Panc1 (cell line): ENCODE measurements at places on chromosomes 6 and 20. TPM values are rescaled to one million over a fixed set of nuclear protein-coding genes. Genes with fewer than 3 reads are reported as not detected.

DNA sequence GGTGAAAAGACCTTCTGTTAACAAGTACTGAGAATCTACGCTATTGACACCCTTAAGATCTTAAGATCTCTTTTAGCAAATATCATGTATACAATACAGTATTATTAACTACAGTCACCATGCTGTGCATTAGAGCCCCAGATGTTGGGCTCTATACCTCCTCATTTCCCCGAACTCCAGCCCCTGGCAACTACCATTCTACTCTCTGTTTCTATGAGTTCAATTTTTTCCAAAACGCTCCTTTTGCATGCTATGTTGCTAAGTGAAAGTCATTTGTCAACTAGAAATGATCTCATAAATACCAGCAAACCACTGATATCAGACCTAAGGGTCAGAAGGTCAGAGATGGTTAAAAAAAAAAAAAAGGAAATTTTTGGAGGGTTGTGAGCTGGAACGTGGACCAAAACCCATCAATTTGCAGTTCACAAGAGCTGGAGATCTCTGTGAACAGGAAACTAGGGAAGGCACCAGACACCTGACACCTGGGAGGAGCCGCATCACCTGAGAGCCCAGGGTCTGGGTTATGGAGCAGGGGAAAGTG, 122.0 kb upstream of the KCNK16 start:
- no peak overlapping the region for H3K4me3 ChIP-seq
- H3K36me3 ChIP-seq, result no peaks in the 10 kb centered on the region
- no peaks in the 10 kb centered on the region for H3K27me3 ChIP-seq
- no peak overlapping the region for H3K27ac ChIP-seq
- no peaks in the 10 kb centered on the region for H3K4me1 ChIP-seq
- DNase-seq, result no peak

GRCh38 chr20:62875419-62876361, 14.1 kb upstream of the TCFL5 start:
- peaks cover 45% of the 10 kb centered on the region for H3K4me1 ChIP-seq
- no peaks in the 10 kb centered on the region for H3K36me3 ChIP-seq
- H3K4me3 ChIP-seq, result no peak overlapping the region

RSPH9 gene
- 0.28 TPM for total RNA-seq

- DNase-seq, result no peak
- no peaks in the 10 kb centered on the region for H3K36me3 ChIP-seq
- H3K4me3 ChIP-seq, result no peak overlapping the region
- peaks cover 7% of the 10 kb centered on the region; the same call in 1 of the 2 replicates for H3K27me3 ChIP-seq
- no peaks in the 10 kb centered on the region for H3K4me1 ChIP-seq
These were observed 4.6 kb upstream of the CPXM1 start for GRCh38 chr20:2804852-2805688.

DNA sequence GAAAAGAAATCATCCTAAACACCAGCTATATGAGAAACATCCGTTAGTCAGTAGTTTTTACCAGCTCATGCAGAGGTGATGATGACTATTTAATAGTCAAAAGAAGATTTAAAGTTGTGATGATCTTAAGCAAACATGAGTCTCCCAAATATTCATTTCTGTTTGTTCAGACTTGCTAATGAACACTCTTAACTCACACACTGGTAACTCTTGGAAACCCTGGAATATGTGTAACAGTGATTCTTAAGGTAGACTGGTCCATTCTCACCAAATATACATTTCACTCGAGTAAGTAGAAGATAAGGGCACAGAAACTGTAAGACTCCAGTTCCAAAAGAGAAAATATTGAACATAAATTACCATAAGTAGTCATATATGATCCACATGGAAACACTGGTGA, 29.1 kb downstream of the RSPO3 start:
- peaks cover 9% of the 10 kb centered on the region; the same call in 1 of the 2 replicates for H3K27me3 ChIP-seq
- no peak for DNase-seq
- H3K4me1 ChIP-seq, result no peaks in the 10 kb centered on the region

GRCh38 chr20:20823476-20823881, 111.0 kb upstream of the RALGAPA2 start:
- peaks cover 5% of the 10 kb centered on the region; the same call in 1 of the 2 replicates for H3K27me3 ChIP-seq
- DNase-seq, result no peak
- H3K27ac ChIP-seq, result no peak overlapping the region
- no peaks in the 10 kb centered on the region for H3K36me3 ChIP-seq
- H3K4me3 ChIP-seq, result no peak overlapping the region

GRCh38 chr6:112659912-112660311, 312.8 kb downstream of the RFPL4B start:
- no peaks in the 10 kb centered on the region for H3K36me3 ChIP-seq
- no peak overlapping the region for H3K4me3 ChIP-seq
- DNase-seq, result no peak
- no peaks in the 10 kb centered on the region for H3K4me1 ChIP-seq
- H3K27ac ChIP-seq, result no peak overlapping the region

MYH7B gene
- 0.59 TPM for total RNA-seq

TSBP1 gene
- total RNA-seq, result not detected

- no peaks in the 10 kb centered on the region for H3K36me3 ChIP-seq
- no peak overlapping the region for H3K27ac ChIP-seq
- H3K4me1 ChIP-seq, result no peaks in the 10 kb centered on the region
- no peak for DNase-seq
- H3K27me3 ChIP-seq, result no peaks in the 10 kb centered on the region
These were observed 270.3 kb downstream of the NKAIN2 start for GRCh38 chr6:124073820-124074587.

- H3K4me1 ChIP-seq, result no peaks in the 10 kb centered on the region
- H3K36me3 ChIP-seq, result no peaks in the 10 kb centered on the region
- no peak overlapping the region for H3K4me3 ChIP-seq
- DNase-seq, result no peak
- H3K27me3 ChIP-seq, result no peaks in the 10 kb centered on the region
These were observed 21.5 kb downstream of the COL9A3 start for GRCh38 chr20:62838128-62838891.

KCNG1 gene
- total RNA-seq, result 7.4 TPM

- H3K4me3 ChIP-seq, result no peak overlapping the region
- H3K4me1 ChIP-seq, result no peaks in the 10 kb centered on the region; the same call in 1 of the 2 replicates
- H3K27ac ChIP-seq, result no peak overlapping the region
- no peaks in the 10 kb centered on the region for H3K36me3 ChIP-seq
- H3K27me3 ChIP-seq, result no peaks in the 10 kb centered on the region; the same call in 1 of the 2 replicates
These were observed 39.3 kb downstream of the KCNK17 start for GRCh38 chr6:39274903-39275302.

DNA sequence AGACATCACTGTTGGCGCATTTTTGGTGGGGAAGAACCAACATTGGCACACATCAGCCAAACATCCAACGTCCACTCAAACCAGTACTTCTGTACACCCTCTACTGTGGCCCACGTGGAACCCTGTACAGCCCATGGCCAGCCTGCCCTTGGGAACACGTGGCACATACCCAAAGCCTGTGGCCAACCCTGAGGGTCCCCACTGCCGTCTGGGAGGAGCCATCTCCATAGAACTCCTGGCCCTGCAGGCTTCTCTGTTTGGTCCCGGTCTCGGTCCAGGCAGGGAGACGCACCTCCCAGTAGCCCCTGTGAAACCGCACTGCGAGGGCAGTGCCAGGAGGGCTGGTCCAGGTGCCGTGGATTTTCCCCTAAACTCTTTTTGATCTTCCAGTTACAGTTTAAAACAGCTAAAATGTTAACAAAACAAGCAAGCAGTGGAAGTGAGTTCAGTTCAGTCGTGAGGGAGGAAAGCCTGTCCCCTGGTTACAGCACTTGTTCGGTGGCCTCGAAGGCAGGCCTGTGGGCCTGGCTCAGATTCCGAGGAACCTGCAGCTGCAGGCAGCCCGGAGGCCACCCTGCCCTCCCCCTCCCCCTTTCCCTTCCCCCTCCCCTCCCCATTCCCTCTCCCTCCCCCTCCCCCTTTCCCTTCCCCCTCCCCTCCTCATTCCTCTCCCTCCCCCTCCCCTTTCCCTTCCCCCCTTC, 233.7 kb downstream of the DLL1 start:
- H3K36me3 ChIP-seq, result no peaks in the 10 kb centered on the region
- no peak overlapping the region for H3K27ac ChIP-seq
- no peaks in the 10 kb centered on the region for H3K27me3 ChIP-seq
- no peak for DNase-seq

- no peak for DNase-seq
- peaks cover 3% of the 10 kb centered on the region; the same call in 1 of the 2 replicates for H3K4me1 ChIP-seq
- 0 out of 2 replicates have a peak, but pooled peaks cover 2% of the 10 kb centered on the region for H3K27me3 ChIP-seq
- H3K4me3 ChIP-seq, result no peak overlapping the region
These were observed 17.4 kb upstream of the AKAP7 start for GRCh38 chr6:131117878-131118277.

GRCh38 chr20:40848096-40848495, 159.1 kb upstream of the MAFB start:
- peaks cover under 1% of the 10 kb centered on the region for H3K27me3 ChIP-seq
- no peak for DNase-seq
- no peak overlapping the region for H3K4me3 ChIP-seq
- no peaks in the 10 kb centered on the region for H3K4me1 ChIP-seq
- H3K27ac ChIP-seq, result no peak overlapping the region

LRRN4 gene
- total RNA-seq, result 0.57 TPM

DNA sequence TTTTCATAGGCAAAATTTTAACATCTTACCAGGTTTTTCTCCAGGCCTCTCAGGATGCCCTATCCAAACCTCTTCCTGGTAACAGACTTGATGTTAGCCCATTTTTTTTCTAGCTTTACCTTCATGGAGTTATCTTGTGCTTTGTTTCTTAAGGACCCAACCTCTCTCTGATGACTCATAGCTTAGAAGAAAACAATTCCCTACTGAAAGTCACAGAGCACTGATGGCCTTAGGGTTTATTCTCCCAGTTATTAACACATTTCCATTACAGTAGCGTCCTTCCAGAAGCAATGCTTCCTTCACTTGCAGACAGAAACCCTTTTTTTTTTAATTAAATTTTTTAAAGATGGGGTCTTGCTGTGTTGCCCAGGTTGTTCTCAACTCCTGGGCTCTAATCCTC, 79.4 kb downstream of the IYD start:
- H3K4me1 ChIP-seq, result no peaks in the 10 kb centered on the region
- H3K4me3 ChIP-seq, result no peak overlapping the region
- H3K27me3 ChIP-seq, result no peaks in the 10 kb centered on the region
- no peaks in the 10 kb centered on the region for H3K36me3 ChIP-seq
- H3K27ac ChIP-seq, result no peak overlapping the region
- DNase-seq, result no peak
